Fibroblast of the aortic adventitia (primary cell): ENCODE measurements at places on chromosomes 13 and 19. TPM values are rescaled to one million over a fixed set of nuclear protein-coding genes. Genes with fewer than 3 reads are reported as not detected.

The CALR3 gene
- total RNA-seq, result not detected in 2 replicates

The EID2B gene
- total RNA-seq, result 1.5 and 3.3 TPM in 2 replicates

GRCh38 chr13:105365831-105366230, 1169.6 kb downstream of the EFNB2 start:
- no peak for DNase-seq

GRCh38 chr19:7067716-7068115, 1.8 kb upstream of the ZNF557 start:
- DNase-seq, result peak; percentile 20
